ENCODE measurements at places on chromosomes 2 and 18.

- H3K27me3 ChIP-seq: no peaks in the 10 kb centered on the region
- H3K4me3 ChIP-seq: no peak overlapping the region
- no peaks in the 10 kb centered on the region for H3K36me3 ChIP-seq
- no peak overlapping the region for H3K27ac ChIP-seq
- H3K4me1 ChIP-seq: no peaks in the 10 kb centered on the region
Observed at GRCh38 chr2:16139663-16140615, 199.6 kb downstream of the MYCN start.

- no peak overlapping the region for H3K27ac ChIP-seq
- no peaks in the 10 kb centered on the region for H3K27me3 ChIP-seq
- no peak overlapping the region for H3K4me3 ChIP-seq
- no peaks in the 10 kb centered on the region for H3K36me3 ChIP-seq
- DNase-seq: no peak
- no peaks in the 10 kb centered on the region for H3K4me1 ChIP-seq
Observed at GRCh38 chr2:138060301-138060635, 96.0 kb downstream of the HNMT start.

GRCh38 chr18:48811401-48811800 is 139.4 kb downstream of the SMAD7 start:
- H3K27ac ChIP-seq: no peak overlapping the region
- no peaks in the 10 kb centered on the region for H3K36me3 ChIP-seq
- no peak for DNase-seq

GRCh38 chr2:224645722-224646121 is 60.6 kb upstream of the CUL3 start:
- no peaks in the 10 kb centered on the region for H3K36me3 ChIP-seq
- H3K4me3 ChIP-seq: no peak overlapping the region
- no peaks in the 10 kb centered on the region for H3K27me3 ChIP-seq
- H3K27ac ChIP-seq: no peak overlapping the region

GRCh38 chr2:11870584-11870983 is 124.2 kb downstream of the LPIN1 start:
- H3K27ac ChIP-seq: no peak overlapping the region
- no peaks in the 10 kb centered on the region for H3K36me3 ChIP-seq
- no peak overlapping the region for H3K4me3 ChIP-seq
- no peaks in the 10 kb centered on the region for H3K27me3 ChIP-seq
- DNase-seq: no peak

- H3K27ac ChIP-seq: no peak overlapping the region
- no peaks in the 10 kb centered on the region for H3K36me3 ChIP-seq
- no peak overlapping the region for H3K4me3 ChIP-seq
- no peaks in the 10 kb centered on the region for H3K4me1 ChIP-seq
- DNase-seq: no peak
Observed at GRCh38 chr2:66866331-66867062, 431.6 kb downstream of the MEIS1 start.

DNA sequence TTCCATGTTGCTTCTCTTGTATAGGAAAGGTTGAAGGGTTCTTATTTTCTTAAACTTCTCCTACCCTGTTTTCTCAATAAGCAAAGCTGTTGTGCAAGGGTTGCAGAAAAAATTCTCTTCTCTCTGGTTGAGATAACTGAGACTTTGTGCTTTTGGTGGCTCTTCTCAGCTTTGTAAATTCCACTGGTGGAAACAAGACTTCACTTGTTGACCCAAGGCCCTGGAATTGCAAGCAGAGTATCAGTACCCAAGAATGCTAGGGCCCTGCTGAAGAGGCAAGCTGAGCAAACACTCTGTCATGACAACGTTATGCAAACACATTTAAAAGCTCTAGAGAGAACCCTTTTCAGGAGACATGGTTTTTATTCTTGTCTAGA is 294.7 kb upstream of the EPAS1 start:
- no peak overlapping the region for H3K27ac ChIP-seq
- no peak for DNase-seq
- H3K36me3 ChIP-seq: no peaks in the 10 kb centered on the region
- no peak overlapping the region for H3K4me3 ChIP-seq

GRCh38 chr2:162556996-162557395 is 213.1 kb downstream of the GCA start:
- H3K36me3 ChIP-seq: no peaks in the 10 kb centered on the region
- no peaks in the 10 kb centered on the region for H3K4me1 ChIP-seq
- no peak overlapping the region for H3K4me3 ChIP-seq

GRCh38 chr2:15050483-15050882 is 418.0 kb downstream of the LRATD1 start:
- H3K36me3 ChIP-seq: no peaks in the 10 kb centered on the region
- H3K4me1 ChIP-seq: no peaks in the 10 kb centered on the region
- no peak for DNase-seq
- no peak overlapping the region for H3K27ac ChIP-seq

GRCh38 chr2:64537991-64538390 is 13.9 kb downstream of the AFTPH start:
- H3K27me3 ChIP-seq: no peaks in the 10 kb centered on the region
- no peak overlapping the region for H3K4me3 ChIP-seq
- DNase-seq: no peak
- H3K4me1 ChIP-seq: peaks cover 7% of the 10 kb centered on the region
- no peak overlapping the region for H3K27ac ChIP-seq
- H3K36me3 ChIP-seq: no peaks in the 10 kb centered on the region

- no peaks in the 10 kb centered on the region for H3K27me3 ChIP-seq
- H3K4me1 ChIP-seq: no peaks in the 10 kb centered on the region
- no peak overlapping the region for H3K27ac ChIP-seq
- H3K36me3 ChIP-seq: no peaks in the 10 kb centered on the region
- no peak overlapping the region for H3K4me3 ChIP-seq
Observed at GRCh38 chr2:60331115-60331809, 222.2 kb downstream of the BCL11A start.

GRCh38 chr2:53265544-53266299 is 501.9 kb upstream of the CHAC2 start:
- no peaks in the 10 kb centered on the region for H3K27me3 ChIP-seq
- H3K36me3 ChIP-seq: no peaks in the 10 kb centered on the region
- H3K4me3 ChIP-seq: no peak overlapping the region
- no peak overlapping the region for H3K27ac ChIP-seq
- H3K4me1 ChIP-seq: no peaks in the 10 kb centered on the region

DNA sequence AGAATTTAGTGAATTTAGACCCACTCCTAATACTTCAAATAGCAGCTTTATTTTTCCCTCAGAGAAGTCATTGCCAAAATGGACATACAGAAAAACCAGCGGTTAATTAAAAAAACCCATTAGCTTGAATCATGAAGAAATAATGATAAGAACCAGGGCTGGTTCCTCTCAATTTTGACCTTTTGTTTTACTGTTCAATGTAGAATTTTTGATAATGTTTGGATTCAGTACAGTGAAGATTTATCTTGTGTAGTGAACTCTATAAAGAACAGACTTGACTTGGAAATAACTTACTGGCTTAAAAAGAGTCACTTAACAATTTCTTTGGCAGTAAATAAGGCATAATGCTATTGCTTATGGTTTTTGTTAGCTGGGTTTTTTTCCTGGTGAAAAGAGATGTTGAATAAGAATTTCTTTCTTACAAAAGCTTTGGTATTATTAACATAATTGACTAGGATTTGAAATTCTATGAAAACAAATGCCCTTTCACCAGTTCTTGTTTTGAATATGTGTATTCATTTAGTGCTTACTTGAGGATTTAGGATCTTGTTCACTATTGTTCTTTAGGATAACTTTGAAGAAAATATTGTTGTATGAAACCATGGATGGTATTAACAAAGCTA is 73.4 kb upstream of the ITPRID2 start:
- no peaks in the 10 kb centered on the region for H3K4me1 ChIP-seq
- no peak for DNase-seq
- no peaks in the 10 kb centered on the region for H3K27me3 ChIP-seq

DNA sequence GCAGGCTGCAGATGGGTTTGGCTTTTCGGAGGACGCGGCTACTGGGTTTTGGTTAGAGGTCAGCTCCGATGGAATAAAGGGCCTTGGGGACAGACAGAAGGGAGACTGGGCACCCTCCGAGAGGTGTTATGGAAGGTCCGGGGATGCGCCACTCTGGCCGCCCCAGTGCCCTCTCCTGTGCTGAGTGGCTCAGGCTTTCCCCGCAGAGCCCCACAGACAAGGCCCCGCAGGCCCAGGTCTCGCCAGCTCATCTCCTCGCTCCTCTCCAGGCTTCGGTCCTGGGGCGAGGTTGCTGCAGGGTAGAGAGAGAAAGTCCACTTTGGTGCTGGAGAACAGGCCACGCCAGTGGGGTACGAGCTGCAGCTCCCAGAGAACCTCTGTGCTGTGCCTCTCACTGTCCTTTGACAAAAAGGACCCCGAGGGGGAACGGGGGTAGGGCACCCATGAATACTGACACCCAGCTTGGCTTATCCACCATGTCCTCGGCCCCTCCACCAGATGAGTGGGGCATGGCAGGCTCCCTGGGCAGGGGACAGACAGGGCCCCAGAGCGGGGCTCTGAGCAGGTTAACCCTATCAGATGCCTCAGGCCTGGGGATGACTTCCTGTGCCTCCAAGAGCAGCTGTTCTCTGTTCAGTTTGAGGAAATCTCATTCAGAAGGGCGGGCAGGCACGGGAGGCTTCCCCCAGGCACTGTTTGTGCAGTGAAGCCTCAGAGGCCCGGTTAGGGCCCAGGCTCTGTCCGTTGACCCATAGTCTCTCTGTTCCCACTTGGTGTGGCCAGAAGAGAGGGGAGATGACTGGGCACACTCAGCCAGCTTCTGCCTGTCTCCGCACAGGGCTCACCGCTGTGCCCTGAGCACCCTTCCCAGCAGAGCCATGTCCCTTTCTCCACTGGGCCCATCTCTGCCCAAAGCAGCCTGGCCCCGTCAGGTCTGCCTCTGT is 15.7 kb upstream of the CNNM3 start:
- H3K27me3 ChIP-seq: no peaks in the 10 kb centered on the region
- peak overlapping the region; percentile 8 for H3K27ac ChIP-seq
- H3K4me1 ChIP-seq: no peaks in the 10 kb centered on the region
- H3K4me3 ChIP-seq: no peak overlapping the region

DNA sequence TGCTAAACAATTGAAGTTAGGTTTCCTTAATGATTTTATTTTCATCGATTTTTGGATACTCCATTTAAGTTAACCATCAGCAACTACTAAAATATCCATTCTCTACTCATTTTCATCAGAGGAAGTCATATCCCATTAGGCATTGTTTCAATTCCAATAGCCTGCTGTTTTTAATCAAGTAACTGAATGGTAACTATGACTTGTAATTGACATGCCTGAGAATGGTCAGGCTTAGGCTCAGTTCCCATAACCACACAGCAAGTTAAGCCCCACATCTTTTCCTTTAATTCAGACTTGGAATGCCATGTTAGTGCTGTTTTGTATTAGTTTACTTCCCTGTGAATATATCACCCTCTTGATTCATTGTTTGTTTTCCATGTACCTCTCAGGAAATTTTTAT is 398.8 kb downstream of the ARHGAP15 start:
- H3K27ac ChIP-seq: no peak overlapping the region
- H3K36me3 ChIP-seq: no peaks in the 10 kb centered on the region
- H3K4me1 ChIP-seq: no peaks in the 10 kb centered on the region
- H3K27me3 ChIP-seq: no peaks in the 10 kb centered on the region
- H3K4me3 ChIP-seq: no peak overlapping the region
- no peak for DNase-seq

DNA sequence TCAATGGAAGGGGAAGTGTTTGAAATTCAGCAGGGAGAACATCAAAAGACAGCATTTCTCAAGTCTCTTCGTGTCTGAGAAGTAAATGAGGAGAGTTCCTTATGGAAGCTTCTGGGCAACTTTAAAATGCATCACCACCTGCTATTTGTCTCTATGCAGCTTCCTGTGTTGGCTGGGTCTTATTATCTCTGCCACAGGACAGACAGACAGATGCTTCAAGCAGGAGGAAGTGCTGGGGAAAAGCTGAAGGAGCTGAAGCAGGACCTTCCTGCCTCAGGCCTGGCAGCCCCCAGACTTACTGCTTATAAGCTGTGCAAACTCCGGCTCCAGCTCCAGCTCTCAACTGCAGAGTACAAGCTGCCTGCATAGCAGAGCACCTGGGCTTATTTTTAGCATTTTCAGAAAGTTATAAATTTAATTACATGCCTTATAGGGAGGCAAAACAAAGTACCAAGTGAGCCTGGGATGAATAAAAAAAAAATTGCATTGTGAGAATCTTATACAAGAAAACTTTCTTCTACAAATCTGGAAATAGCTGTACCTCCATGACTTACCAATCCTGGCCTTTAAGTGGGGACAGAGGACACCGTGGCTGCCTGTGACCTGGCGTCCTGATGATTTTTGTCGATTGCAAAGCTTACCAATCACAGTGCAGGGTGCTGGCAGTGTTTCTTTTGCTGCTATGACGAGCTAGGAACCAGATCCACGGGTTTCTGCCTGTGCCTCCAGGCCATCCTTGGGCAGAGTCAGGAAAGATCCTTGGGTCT is 206.3 kb downstream of the SEPTIN10 start:
- DNase-seq: no peak
- no peaks in the 10 kb centered on the region for H3K4me1 ChIP-seq
- H3K27ac ChIP-seq: no peak overlapping the region
- H3K27me3 ChIP-seq: no peaks in the 10 kb centered on the region

DNA sequence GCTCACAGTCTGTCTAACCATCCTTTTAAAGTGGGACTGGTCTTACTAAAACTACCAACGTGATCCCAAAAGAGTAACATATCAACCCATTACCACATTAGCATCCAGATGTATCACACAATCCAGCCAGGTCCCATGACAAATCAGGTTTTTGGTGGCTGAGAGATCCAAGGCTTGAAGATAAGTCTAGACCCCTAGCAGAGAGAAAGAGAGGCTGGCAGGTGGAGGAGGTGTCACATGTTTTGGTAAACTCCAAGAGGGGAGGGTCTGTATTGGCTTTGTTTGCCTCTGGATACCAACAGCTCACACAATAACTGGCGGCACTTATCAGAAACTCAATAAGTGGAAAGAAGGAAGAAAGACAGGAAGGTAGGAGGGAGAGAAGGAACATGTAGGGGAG is 357.6 kb downstream of the SS18 start:
- no peak overlapping the region for H3K27ac ChIP-seq
- H3K27me3 ChIP-seq: no peaks in the 10 kb centered on the region
- H3K36me3 ChIP-seq: no peaks in the 10 kb centered on the region
- no peak for DNase-seq

- no peaks in the 10 kb centered on the region for H3K36me3 ChIP-seq
- H3K4me1 ChIP-seq: no peaks in the 10 kb centered on the region
- no peak for DNase-seq
- no peaks in the 10 kb centered on the region for H3K27me3 ChIP-seq
- no peak overlapping the region for H3K4me3 ChIP-seq
- H3K27ac ChIP-seq: no peak overlapping the region
Observed at GRCh38 chr2:192655916-192656315, 461.2 kb upstream of the TMEFF2 start.

- no peaks in the 10 kb centered on the region for H3K36me3 ChIP-seq
- H3K27me3 ChIP-seq: no peaks in the 10 kb centered on the region
Observed at GRCh38 chr2:193518041-193518817, 1323.5 kb upstream of the TMEFF2 start.

DNA sequence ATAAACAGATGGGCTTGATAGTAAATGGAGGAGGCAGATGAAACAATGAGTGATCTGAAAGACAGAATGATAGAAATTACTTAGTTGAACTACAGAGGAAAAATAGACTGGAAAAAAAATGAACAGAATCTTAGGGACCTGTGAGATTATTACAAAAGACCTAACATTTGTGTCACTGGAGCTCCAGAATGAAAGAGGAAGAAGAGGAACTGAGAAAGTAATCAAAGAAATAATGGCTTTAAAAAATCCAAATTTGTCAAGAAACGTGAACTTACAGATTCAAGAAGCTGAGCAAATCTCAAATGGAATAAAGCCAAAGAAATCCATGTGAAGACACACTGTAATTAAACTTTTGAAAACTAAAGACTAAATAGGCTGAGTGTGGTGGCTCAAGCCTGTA is 28.3 kb downstream of the EVA1A start:
- no peaks in the 10 kb centered on the region for H3K4me1 ChIP-seq
- DNase-seq: no peak
- H3K27ac ChIP-seq: no peak overlapping the region

All from Panc1 (cell line).